ENCODE measurements at places on chromosomes 3 and 15. TPM values are rescaled to one million over a fixed set of nuclear protein-coding genes. Genes with fewer than 3 reads are reported as not detected.

Gene UCN2
- total RNA-seq, result not detected

Gene KNG1
- total RNA-seq, result not detected

Gene ROBO2
- total RNA-seq, result not detected

Gene MCTP2
- total RNA-seq, result 93.2 TPM

Gene RBMS3
- total RNA-seq, result 3.4 TPM

Gene DENND6A
- total RNA-seq, result 23.6 TPM

Gene IGSF11
- total RNA-seq, result 0.18 TPM

Gene MME
- not detected for total RNA-seq

Gene VGLL3
- total RNA-seq, result not detected

Gene RUBCN
- 45.2 TPM for total RNA-seq

GRCh38 chr3:64120876-64121275 is 97.6 kb upstream of the PSMD6 start:
- H3K27ac ChIP-seq, result no peak overlapping the region
- DNase-seq, result no peak
- H3K36me3 ChIP-seq, result no peaks in the 10 kb centered on the region

- H3K27me3 ChIP-seq, result no peaks in the 10 kb centered on the region
- H3K27ac ChIP-seq, result no peak overlapping the region
- no peak for DNase-seq
- no peaks in the 10 kb centered on the region for H3K4me1 ChIP-seq
- H3K4me3 ChIP-seq, result no peak overlapping the region
- H3K36me3 ChIP-seq, result no peaks in the 10 kb centered on the region
Measured at GRCh38 chr15:86557018-86557550, 477.4 kb downstream of the AGBL1 start.

GRCh38 chr15:30033763-30034162 is 49.0 kb upstream of the GOLGA8J start:
- H3K4me3 ChIP-seq, result no peak overlapping the region
- H3K36me3 ChIP-seq, result no peaks in the 10 kb centered on the region
- no peaks in the 10 kb centered on the region for H3K4me1 ChIP-seq
- no peak overlapping the region for H3K27ac ChIP-seq
- H3K27me3 ChIP-seq, result peaks cover 1% of the 10 kb centered on the region

DNA sequence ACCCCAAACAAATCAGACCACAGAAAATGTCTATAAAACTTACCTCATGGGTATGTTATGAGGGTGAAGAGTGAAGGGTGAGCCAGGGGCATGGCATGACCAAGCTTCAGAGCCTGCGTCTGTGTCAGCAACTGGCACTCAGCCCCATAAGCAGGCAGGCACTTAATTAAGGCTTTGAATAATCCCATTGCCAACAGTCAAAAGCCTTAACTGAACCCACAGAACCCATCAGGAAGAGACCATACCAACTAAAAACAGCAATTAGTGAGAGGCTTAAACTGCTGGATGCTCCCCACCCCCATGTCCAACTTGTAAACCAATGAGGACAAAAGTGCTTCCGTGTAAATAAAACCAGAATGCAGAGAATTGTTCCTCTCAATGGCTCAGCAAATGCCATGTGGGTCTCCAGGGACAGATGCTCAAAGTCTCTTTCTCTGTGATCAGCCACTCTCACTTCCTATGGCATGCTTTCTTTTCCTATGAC is 126.0 kb downstream of the MYLK start:
- H3K36me3 ChIP-seq, result no peaks in the 10 kb centered on the region
- no peak overlapping the region for H3K4me3 ChIP-seq
- no peak for DNase-seq

GRCh38 chr3:87674397-87675161 is 384.2 kb downstream of the CGGBP1 start:
- no peak for DNase-seq
- H3K27ac ChIP-seq, result no peak overlapping the region
- no peak overlapping the region for H3K4me3 ChIP-seq
- H3K4me1 ChIP-seq, result no peaks in the 10 kb centered on the region
- no peaks in the 10 kb centered on the region for H3K36me3 ChIP-seq
- no peaks in the 10 kb centered on the region for H3K27me3 ChIP-seq

DNA sequence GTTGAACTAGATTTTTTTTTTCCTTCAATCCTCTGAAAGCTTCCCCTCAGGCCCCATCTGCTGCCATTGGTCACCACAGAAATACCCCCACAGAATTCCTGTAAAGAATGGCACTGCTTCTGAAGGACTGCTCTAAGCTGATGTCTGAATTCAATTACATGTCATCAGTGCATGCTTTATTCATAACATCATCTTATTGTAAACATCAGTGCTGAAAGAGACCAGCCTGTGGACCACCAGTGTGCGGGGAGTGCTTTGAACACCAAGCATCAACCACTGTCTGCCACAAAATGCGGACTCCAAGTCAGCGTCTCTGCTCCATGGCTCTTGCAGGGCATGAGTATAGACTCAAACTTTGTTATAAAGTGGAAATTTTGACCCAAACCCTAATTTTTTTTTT is 11.6 kb downstream of the PHLDB2 start:
- DNase-seq, result no peak
- H3K4me1 ChIP-seq, result no peaks in the 10 kb centered on the region
- H3K27ac ChIP-seq, result no peak overlapping the region
- no peaks in the 10 kb centered on the region for H3K36me3 ChIP-seq
- H3K4me3 ChIP-seq, result no peak overlapping the region

- H3K27me3 ChIP-seq, result no peaks in the 10 kb centered on the region
- no peaks in the 10 kb centered on the region for H3K4me1 ChIP-seq
- DNase-seq, result no peak
- peaks cover 2% of the 10 kb centered on the region for H3K36me3 ChIP-seq
- H3K4me3 ChIP-seq, result no peak overlapping the region
Measured at GRCh38 chr3:32276279-32276841, 37.9 kb downstream of the CMTM8 start.

- H3K27me3 ChIP-seq, result peaks cover 19% of the 10 kb centered on the region
- no peaks in the 10 kb centered on the region for H3K4me1 ChIP-seq
- no peaks in the 10 kb centered on the region for H3K36me3 ChIP-seq
- H3K27ac ChIP-seq, result no peak overlapping the region
- no peak overlapping the region for H3K4me3 ChIP-seq
Measured at GRCh38 chr3:14548321-14548729, 8.2 kb upstream of the GRIP2 start.

- no peak for DNase-seq
- no peak overlapping the region for H3K4me3 ChIP-seq
- H3K27ac ChIP-seq, result no peak overlapping the region
- H3K36me3 ChIP-seq, result peaks cover 13% of the 10 kb centered on the region
- H3K4me1 ChIP-seq, result peaks cover 2% of the 10 kb centered on the region
- H3K27me3 ChIP-seq, result no peaks in the 10 kb centered on the region
Measured at GRCh38 chr15:25727116-25727515, 136.0 kb downstream of the ATP10A start.

GRCh38 chr3:157319672-157320071 is 117.0 kb upstream of the PTX3 start:
- H3K4me1 ChIP-seq, result no peaks in the 10 kb centered on the region
- no peaks in the 10 kb centered on the region for H3K36me3 ChIP-seq
- H3K4me3 ChIP-seq, result no peak overlapping the region
- no peak overlapping the region for H3K27ac ChIP-seq
- DNase-seq, result no peak
- peaks cover 3% of the 10 kb centered on the region for H3K27me3 ChIP-seq

DNA sequence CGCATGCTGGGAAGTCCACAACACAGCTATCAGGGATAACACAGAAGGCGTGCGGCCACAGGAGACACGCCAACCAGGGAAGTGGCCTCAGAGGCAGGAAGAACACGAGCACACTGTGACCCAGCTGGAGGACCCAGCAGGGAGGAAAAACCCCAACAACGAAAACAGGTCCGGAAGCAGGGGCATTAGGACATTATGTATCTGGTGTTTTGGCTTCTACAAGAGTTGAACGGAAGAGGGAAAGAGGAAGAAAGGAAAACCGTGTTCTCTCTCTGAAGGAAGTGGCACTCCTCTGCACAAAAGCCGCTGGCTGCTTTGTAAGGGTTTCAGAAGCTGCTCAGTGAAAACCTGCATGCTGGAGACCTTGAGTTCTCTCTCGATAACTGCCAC is 61.8 kb downstream of the HACD2 start:
- H3K27ac ChIP-seq, result no peak overlapping the region
- no peak for DNase-seq

GRCh38 chr3:32531010-32531647 is 28.5 kb upstream of the CMTM6 start:
- DNase-seq, result no peak
- H3K4me1 ChIP-seq, result peaks cover 8% of the 10 kb centered on the region
- H3K4me3 ChIP-seq, result no peak overlapping the region

DNA sequence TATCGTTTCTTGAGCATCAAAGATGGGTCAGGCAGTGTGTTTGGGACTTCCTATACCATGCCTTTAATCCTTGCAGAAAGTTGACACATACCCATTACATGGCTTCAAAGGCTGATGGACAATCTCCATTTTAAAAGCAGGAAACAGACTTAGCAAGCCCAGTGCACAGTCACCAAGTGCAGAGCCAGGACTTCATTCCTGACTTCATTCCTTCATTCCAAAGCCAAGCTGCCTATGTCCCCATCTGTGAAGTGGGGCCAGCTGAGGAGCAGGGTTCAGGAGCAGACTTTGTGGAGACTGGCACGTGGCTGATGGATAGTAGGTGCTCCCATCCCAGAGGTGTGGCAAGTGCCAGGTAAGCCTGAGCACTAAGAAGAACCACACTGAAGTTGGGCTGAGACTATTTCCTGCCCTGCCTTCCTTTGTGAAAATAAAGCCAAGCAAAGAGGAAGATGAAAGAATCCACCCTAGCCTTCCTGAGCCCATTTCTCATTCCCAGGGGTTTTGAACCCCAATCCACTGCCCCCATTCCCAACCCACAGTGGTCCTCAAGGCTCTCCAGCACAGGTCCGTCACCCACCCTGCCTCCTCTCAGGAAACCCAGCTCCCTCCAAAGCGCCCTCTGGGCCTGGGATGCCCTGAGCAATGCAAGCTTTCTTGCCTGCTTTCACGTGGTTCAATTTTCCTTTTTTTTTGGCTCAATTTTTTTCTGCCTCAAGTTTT is 1.8 kb downstream of the CX3CR1 start:
- no peak for DNase-seq
- H3K36me3 ChIP-seq, result peaks cover 7% of the 10 kb centered on the region
- no peak overlapping the region for H3K27ac ChIP-seq
- H3K27me3 ChIP-seq, result peaks cover 7% of the 10 kb centered on the region
- H3K4me3 ChIP-seq, result peak overlapping the region; percentile 34

- H3K4me1 ChIP-seq, result no peaks in the 10 kb centered on the region
- DNase-seq, result no peak
- H3K27me3 ChIP-seq, result peaks cover 5% of the 10 kb centered on the region
- no peak overlapping the region for H3K27ac ChIP-seq
- no peaks in the 10 kb centered on the region for H3K36me3 ChIP-seq
Measured at GRCh38 chr3:43786526-43787305, 96.0 kb downstream of the ABHD5 start.

GRCh38 chr3:167884481-167884880 is 149.0 kb downstream of the SERPINI1 start:
- peaks cover 9% of the 10 kb centered on the region for H3K27me3 ChIP-seq
- DNase-seq, result no peak
- no peaks in the 10 kb centered on the region for H3K36me3 ChIP-seq
- no peak overlapping the region for H3K4me3 ChIP-seq

Measured in activated T-helper 1 cell treated with anti-CD3 and anti-CD28 coated beads, Interleukin-12 subunit alpha, Interleukin-12 subunit beta, Interleukin-2, Interleukin-4 antibody, amounts not matched to agents 30 ng/mL and 10 ng/mL and 1 ng/mL, durations not matched to agents 14 hours and 24 hours and 36 hours (primary cell).